ENCODE measurements at places on chromosomes 2 and 18. TPM values are rescaled to one million over a fixed set of nuclear protein-coding genes. Genes with fewer than 3 reads are reported as not detected.

The TNP1 gene
- total RNA-seq = not detected

The IL36RN gene
- not detected for total RNA-seq

The AMER3 gene
- total RNA-seq = not detected

The ALPI gene
- total RNA-seq = not detected

The NT5C1B gene
- not detected for total RNA-seq

The IL1RL2 gene
- 1.4 TPM for total RNA-seq

The EN1 gene
- not detected for total RNA-seq

The VWA3B gene
- total RNA-seq = not detected

The CD8B2 gene
- total RNA-seq = not detected

The CCDC141 gene
- not detected for total RNA-seq

The VSNL1 gene
- not detected for total RNA-seq

The PJVK gene
- 6.5 TPM for total RNA-seq

The LYPD1 gene
- total RNA-seq = 1.1 TPM

The SPR gene
- 22.7 TPM for total RNA-seq

The GALNT3 gene
- total RNA-seq = not detected

The OR6B2 gene
- not detected for total RNA-seq

The SAG gene
- not detected for total RNA-seq

The FSHR gene
- total RNA-seq = not detected

The GPR45 gene
- total RNA-seq = not detected

The LIMS4 gene
- 15.1 TPM for total RNA-seq

The GTF2A1L gene
- total RNA-seq = 1.3 TPM

The UPP2 gene
- total RNA-seq = not detected

The IFIH1 gene
- 3.9 TPM for total RNA-seq

The TCF7L1 gene
- total RNA-seq = 2.9 TPM

The C2orf78 gene
- total RNA-seq = not detected

The COL4A3 gene
- 3.1 TPM for total RNA-seq

The KCNG3 gene
- not detected for total RNA-seq

The STAT4 gene
- total RNA-seq = 7.8 TPM

The GAREM1 gene
- 30.0 TPM for total RNA-seq

The POTEJ gene
- total RNA-seq = not detected

The STAMBP gene
- total RNA-seq = 20.0 TPM

The SULT1C4 gene
- not detected for total RNA-seq

The KCNF1 gene
- total RNA-seq = not detected

The CCT4 gene
- total RNA-seq = 112 TPM

The NTSR2 gene
- total RNA-seq = not detected

The PHLPP1 gene
- total RNA-seq = 3.7 TPM

The CYBRD1 gene
- 165 TPM for total RNA-seq

The SERPINB3 gene
- not detected for total RNA-seq

The DOK6 gene
- 3.1 TPM for total RNA-seq

The STEAP3 gene
- total RNA-seq = 5.0 TPM

The STPG4 gene
- not detected for total RNA-seq

The NT5DC4 gene
- not detected for total RNA-seq

The TRIM43 gene
- total RNA-seq = not detected

The MFSD6 gene
- total RNA-seq = 4.4 TPM

The IL18R1 gene
- 4.5 TPM for total RNA-seq

The ST8SIA5 gene
- not detected for total RNA-seq

The ABCB11 gene
- 0.65 TPM for total RNA-seq

The NOSTRIN gene
- 0.18 TPM for total RNA-seq

The TRABD2A gene
- total RNA-seq = 1.1 TPM

The SLC11A1 gene
- total RNA-seq = under 0.01 TPM

The PAX3 gene
- total RNA-seq = not detected
